Amniotic stem cell (primary cell): ENCODE measurements at places on chromosomes 11 and 22.

DNA sequence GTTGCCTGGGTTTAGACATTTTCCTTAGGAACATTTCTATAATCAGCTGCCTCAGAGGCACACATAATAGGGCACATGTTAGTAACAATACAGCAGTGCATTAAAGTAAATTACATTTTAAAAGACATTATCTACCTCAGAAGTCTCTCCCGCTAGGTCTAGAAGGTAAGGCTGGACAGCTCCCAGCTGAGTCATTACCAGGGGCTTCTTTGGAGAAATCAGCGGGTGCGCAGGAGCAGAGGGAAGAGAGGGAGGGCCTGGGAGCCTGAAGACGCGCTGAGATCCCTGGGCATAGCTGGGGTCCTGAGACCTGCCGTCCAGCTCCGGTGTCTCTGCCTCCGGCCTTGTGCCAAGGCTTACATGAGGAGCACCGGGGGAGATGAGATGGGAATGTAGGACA, 67.7 kb downstream of the TMPRSS5 start:
- no peak for DNase-seq

- no peak for DNase-seq
Observed at GRCh38 chr11:34298871-34299270, 58.9 kb downstream of the ABTB2 start.

DNA sequence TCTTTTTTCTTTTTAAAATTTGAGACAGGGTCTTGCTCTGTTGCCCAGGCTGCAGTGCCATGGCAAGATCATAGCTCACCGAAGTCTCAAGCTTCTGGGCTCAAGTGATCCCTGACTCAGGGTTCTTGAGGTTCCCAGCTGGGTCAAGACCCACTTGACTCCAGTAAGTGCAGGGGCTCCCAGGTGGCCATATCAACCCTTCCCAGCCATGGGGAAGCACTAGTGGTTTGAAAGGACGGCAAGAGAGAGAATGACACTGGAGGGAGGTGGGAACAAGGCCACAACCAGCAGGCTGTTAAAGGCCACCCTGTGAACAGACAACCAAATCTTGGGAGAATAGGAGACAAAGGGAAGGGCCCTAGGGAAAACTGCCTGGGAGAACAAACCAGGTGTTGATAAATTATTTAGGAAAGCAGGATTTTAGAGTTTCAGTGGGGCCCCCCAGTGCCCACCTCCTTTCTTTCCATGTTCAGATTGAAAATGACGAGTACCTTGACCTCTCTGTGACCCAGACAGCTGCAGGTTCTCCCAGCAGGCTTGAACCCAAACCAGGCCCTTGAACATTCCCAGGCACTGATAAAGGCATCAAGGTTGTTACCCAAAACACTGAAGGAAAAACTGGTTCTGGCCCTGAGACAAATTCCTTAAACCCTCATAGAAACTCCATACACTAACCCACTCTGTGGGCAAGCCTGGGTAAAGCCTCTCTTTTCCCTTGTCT, 28.8 kb downstream of the KLHL22 start:
- DNase-seq: no peak

DNA sequence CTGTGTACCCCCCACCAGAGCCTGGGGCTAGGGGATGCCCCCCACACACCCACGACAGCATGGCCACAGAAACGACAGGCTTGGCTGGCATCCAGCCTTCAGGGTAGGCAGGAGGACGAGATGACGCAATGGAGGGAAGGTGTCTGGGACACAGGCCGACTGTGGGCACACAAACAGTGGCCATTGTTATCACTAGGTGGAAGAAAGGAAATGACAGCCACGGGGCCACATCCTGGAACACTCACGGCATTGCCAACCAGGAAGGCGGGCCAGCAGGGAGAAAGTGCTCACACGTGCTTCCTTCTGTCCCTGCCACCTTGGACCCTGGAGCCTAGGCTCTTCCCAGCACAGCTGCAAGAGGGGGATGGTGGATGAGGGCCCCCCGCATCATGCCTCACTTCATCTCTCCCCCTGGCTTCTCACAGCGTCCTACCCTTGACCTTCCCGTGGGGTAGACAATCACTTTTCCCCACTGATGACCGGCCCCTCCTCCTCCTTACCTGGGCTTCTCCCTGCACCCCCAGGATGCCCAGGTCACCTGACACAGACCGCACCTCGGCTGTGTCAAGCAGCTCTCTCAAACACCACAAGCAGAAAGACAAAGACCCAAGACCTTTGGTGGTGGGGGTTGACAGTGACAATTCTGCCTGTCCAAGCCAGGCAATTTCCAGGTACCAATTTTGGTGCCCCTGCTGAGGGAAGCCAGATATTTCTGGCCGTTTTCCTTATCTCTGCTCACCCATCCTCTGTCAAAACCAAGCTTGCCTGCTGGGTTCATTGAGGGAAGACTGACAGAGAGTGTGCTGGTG, 8.6 kb downstream of the PLA2G6 start:
- no peak for DNase-seq

GRCh38 chr11:19181531-19182261, 20.1 kb downstream of the CSRP3 start:
- DNase-seq: no peak

- DNase-seq: no peak
Observed at GRCh38 chr11:98512938-98513337, 507.8 kb upstream of the CNTN5 start.

GRCh38 chr22:21961127-21961867, 8.6 kb upstream of the PPM1F start:
- DNase-seq: no peak

- DNase-seq: no peak
Observed at GRCh38 chr11:76592961-76593360, 77.6 kb downstream of the LRRC32 start.

DNA sequence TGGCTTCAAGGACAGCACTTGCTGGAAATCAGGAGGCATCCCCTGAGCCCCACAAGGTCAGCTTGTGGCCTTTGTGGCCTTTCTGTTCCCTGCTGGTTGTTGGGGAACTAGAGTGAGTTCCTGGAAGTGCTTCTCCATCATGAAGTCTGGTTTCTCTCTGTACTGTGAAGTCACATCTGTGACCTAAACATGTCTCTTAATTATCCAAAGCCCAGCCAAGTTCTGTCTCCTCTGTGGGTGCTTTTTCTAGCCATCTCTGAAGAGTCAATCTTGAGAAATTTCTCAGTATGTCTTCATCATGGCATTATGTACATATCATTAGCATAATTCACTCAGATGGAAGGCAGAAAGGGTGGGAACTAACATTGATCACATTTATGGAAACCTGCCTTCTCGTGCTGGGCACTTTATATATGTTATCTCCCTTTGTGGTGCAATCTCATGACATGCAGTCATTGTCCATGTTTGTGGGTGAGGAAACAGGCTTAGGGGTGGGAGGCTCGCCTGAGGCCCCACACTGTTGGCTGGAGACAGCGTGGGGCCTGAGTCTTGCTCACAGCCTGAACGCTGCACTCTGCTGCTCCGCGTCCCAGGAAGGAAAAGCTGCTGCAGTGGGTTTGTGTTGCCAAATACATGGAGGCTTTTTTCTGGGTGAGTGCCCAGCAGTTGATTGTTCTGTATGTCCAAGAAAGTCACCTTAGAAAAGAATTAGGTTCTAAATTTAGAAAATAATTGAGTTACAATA, 24.6 kb downstream of the IGHMBP2 start:
- DNase-seq: no peak

DNA sequence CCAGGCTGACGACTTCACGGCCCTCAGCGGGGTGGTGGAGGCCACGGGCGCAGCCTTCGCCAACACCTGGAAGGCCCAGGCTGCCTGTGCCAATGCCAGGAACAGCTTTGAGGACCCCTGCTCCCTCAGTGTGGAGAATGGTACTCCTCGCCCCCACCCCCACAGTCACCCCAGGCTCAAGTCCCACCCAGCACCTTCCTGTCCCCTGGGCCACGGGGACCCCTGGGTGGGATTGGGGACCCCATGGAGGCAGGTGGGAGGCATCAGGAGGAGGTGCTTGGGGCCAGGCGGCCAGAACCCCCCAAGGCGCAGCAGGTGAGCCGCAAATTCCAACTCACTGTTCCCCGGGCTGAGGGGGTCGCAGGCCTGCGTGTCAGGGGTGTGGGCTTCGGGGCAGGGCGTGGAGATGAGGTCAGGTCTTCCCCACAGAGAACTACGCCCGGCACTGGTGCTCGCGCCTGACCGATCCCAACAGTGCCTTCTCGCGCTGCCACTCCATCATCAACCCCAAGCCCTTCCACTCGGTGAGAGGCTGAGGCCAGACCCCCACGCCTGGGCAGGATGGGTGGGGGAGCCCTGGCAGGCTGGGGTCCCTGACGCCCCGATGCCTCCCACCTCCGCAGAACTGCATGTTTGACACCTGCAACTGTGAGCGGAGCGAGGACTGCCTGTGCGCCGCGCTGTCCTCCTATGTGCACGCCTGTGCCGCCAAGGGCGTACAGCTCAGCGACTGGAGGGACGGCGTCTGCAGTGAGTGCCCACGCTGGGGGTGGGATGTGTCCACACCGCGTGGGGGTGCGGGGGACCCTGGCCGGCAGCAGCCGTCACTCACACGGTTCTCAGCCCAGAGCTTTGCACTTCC, 9.4 kb downstream of the MUC5B start:
- DNase-seq: no peak

DNA sequence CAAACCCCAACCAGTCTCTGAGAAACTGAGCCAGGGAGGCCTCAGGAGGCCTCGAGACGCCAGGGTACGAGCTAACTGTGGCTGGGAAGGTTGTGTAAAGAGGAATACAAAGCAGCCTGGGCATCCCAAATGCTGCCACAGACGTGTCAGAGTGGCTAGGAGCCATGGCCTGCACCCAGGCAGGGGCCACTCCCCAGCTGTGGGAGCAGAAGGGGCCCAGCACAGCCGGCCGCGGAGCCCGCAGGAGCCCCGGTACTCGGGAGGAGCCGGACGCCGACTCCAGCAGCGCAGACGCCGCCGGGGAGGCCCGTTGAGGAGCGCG, 349.8 kb upstream of the B3GAT1 start:
- no peak for DNase-seq

GRCh38 chr22:39967996-39968972, 8.1 kb downstream of the TMA7B start:
- no peak for DNase-seq

DNA sequence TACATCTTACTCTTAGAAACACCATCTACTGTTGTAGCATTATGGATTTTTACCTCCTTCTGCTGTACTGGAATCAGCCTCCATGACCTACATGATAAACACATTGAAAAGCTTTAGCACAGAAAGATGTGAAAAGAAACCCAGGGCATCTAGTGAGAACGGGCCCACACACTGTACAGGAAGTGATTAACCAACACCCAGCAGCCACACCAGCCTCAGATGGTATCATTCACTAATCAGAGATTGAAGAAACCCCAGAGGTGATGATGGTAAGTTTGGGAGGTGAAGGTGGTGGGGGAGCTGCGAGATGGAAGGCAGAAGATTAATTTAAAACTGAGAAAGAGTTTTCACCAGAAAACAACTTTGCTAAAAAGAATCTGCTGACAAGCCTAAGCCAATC, 46.1 kb downstream of the RASSF10 start:
- DNase-seq: no peak

DNA sequence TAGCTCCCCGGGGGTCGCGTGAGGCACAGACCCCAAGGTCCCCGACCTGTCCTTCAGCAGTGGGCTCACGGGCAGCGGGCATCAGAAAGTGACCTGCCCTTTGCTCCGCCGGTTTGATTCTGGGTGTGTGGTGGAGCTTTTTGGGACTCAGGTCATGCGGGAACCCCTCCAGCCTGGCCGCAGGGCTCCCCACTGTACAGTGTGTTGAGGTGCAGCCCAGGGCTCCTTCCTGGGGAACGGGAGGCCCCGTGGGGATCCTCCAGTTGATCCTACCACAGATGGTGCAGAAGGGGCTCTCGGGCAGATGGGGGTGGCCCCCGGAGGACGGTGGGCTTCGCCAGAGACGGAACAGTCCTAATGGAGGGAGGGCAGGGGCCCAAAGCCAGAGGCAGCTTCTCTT, 24.2 kb downstream of the MUC6 start:
- no peak for DNase-seq

GRCh38 chr22:49747716-49748115, 80.0 kb downstream of the BRD1 start:
- DNase-seq: no peak

DNA sequence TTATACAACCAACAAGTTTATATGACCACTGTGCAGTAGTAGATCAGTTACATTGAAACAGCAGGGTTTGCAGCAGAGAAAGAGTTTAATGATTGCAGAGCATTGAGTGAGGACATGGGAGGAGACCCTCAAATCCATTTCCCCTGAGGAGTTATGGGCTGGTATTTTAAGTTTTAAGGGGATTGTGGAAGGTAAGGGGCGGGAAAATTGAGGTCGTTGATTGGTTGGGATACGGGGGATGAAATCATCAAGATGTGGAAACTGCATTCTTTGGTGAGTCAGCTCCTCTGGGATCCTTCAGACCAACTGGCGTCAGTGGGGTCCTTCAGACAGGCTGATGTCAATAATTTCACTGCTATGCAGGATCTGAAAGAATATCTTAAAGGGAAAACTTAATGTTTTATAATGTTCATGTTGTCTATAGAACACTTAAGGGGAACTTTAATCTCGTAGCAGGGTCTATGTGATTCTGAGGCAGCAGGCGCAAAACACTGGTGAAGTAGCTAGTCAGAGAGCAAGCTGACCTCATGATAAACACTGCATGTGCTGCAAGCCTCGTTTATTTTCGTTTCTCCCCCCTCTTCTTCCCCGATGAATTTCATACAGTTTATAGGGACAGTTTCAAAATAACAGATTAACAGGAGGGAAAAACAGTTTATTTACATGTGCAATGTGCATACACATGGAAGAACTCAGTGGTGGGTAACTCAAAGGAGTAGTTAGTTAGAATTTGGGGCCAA, 17.4 kb upstream of the BACE1-AS start:
- DNase-seq: peak; percentile 1

- DNase-seq: no peak
Observed at GRCh38 chr11:72569966-72570892, 104.0 kb downstream of the PDE2A start.

DNA sequence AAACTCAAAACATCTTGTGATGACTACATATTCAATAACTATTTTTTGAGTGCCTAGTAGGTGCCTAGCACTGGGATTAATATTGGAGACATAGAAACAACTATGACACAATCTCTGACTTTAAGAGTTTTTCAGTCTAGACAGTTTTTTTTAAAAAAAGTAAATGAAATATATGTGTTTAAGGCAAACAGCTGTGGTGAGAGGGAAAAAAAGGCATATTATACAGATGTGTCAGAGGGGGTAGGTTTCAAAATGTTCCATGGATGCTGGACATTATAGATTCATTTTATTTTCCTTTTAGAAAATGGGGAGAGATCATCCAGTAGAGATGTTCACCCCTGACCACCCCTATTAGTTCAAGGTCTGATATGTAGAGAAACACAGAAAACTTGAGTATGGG, 90.8 kb downstream of the LUZP2 start:
- DNase-seq: no peak
